ENCODE measurements at places on chromosomes 1 and 21. TPM values are rescaled to one million over a fixed set of nuclear protein-coding genes. Genes with fewer than 3 reads are reported as not detected.

AADACL3 gene
- polyA plus RNA-seq, result not detected

KRTAP6-3 gene
- polyA plus RNA-seq, result not detected

PRAMEF33 gene
- polyA plus RNA-seq, result not detected

GJA8 gene
- polyA plus RNA-seq, result 13.4 TPM

TFF3 gene
- polyA plus RNA-seq, result 11.5 TPM

URB1 gene
- 16.6 TPM for polyA plus RNA-seq

PBX1 gene
- polyA plus RNA-seq, result 20.2 TPM

APOBEC4 gene
- 23.7 TPM for polyA plus RNA-seq

HEATR1 gene
- polyA plus RNA-seq, result 27.9 TPM

ADGRL4 gene
- polyA plus RNA-seq, result 17.2 TPM

Data from testis (tissue), 5 donors.